Foreskin melanocyte (primary cell): ENCODE measurements at places on chromosomes 3 and 15.

- DNase-seq, result no peak
These were observed 13.3 kb downstream of the HRG start for GRCh38 chr3:186679151-186679550.

DNA sequence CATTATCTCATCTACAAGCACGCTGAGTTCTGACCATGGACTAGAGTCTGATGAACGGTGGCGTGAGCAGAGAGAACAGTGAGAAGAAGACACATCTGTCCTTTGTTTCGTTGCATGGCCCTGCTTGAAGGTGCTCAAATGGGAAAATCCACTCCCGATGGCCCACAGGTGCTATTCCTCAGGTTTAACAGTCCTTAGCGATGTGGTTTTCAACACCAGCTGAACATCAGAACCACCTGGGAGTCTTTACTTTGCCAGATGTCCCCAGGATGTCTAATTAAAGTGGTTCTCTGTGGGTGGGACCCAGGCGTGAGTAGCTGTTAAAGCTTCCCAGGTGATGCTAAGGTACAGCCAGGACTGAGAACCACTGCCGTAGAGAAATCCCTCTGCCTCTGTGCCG, 13.0 kb downstream of the ADAMTS17 start:
- DNase-seq, result no peak

GRCh38 chr3:89025185-89025584, 82.2 kb upstream of the EPHA3 start:
- DNase-seq, result peak; percentile 93

DNA sequence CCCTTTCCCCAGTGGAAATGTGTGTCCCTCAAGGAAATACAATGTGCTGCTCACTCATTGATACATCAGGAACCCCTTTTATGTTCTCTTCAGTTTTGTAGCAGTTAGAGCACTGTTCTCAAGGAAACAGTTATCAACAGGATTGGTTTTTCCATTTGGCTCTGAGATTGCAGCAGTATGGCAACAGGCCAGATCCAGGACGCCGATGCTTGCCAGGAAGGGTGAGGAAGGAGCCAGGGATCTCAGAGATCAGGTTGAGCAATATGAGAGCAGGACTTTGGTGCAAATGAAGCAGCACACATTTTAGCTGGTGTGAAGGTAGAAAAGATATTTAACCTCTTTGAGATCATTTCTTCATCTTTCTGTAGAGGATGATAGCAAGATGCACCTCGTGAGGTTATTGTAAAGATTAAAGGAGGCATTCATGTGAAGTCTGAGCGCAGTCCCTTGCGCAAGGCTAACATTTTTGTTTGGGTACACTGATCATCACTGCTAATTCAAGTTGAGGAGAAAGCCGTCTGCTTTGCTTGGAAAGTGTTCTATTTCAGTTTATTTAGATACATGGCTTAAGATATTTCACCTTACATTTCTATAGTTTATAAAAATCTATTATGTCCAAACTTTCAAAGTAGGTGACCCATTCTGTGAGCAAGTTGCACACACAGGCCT, 68.5 kb downstream of the KCNH8 start:
- no peak for DNase-seq

DNA sequence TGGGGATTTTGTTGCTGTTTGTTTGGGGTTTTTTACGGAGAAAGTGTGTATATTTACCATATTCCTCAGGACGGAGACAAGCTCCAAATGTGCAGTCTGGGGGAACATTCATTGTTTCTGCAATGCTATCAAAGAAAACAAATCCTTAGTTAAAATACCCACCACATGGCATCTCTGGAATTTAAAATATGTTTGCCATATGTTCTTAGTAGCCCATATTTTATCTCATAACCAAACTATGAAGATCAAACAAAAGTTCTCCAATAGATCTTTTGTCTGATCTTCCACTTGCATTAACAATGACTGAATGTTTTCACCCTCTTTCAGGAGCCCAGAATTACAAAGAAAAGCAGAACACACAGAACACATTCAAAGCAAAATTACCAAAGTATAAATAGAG, 35.3 kb downstream of the EFHB start:
- DNase-seq, result peak; percentile 76

- no peak for DNase-seq
These were observed 44.8 kb upstream of the UMPS start for GRCh38 chr3:124685481-124685880.

DNA sequence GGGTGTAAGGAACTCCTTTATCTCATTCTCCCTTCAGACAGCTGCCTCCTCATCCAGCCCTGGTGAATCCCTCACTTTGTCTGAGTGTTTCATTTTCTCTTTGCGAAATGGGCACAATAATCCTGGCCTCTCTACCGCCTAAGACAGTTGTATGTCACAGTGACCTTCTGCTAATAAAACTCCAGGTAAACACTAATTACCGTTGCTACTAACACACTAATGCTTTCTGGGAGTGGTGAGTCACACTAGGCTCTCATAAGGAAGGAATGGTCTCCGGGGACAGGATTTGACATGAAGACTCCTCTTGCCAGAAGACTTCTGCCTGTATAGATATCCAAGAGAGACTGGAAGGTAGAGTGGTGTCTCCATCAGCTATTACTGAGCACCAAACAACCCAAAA, 71.7 kb upstream of the SNRK start:
- DNase-seq, result no peak

GRCh38 chr15:48925714-48926223, 38.0 kb downstream of the SHC4 start:
- DNase-seq, result peak; percentile 73

- DNase-seq, result peak; percentile 83
These were observed at the start of gene DMXL2 for GRCh38 chr15:51622604-51623370. DMXL2 (minus strand) TSS chr15:51622771; CDS start chr15:51622545, 226 bp downstream.

DNA sequence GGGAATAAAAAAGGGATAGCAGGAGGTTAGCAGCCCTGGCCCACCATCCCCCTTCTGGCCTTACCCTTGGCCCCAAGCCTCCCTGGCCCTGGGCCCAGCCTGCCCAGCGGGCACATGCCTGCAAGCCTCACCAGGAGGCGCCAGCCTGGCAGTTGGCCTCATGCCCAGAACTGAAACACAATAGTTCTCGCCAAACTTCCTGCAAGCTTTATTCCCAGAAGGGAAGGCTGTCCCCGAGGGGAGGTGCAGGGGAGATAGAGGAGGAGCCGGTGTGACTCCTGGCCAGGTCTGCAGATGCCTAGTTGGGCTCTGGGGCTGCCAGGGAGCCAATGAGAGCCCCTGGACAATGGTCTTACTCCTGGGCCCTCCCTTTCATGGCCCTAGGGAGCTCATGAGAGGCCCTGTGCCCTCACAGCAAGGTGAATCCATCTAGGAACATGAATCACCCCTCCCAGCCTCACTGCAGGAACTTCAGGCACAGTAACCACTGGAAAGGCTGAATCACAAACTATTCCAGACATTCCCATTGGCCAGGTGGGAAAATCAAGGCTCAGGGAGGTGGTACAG, 4.0 kb downstream of the CCDC33 start:
- peak; percentile 24 for DNase-seq

DNA sequence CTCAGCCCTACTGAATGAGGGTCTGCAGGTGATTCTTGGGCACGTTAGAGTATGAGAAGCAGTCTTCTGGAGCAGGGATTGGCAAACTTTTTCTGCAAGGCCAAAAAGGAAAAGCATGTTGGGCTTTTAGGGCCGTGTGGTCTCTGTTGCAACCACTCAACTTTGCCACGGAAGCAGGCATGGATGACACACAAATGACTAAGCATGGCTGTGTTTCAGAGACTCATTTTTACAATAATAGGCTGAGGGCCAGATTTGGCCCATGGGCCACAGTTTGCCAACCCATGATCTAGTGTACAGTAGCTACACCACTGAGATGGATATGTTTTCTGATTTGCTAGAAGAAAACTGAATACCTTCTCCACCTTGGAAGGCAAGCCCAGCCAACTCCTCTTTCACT, 66.1 kb upstream of the PRICKLE2 start:
- DNase-seq, result peak; percentile 51

DNA sequence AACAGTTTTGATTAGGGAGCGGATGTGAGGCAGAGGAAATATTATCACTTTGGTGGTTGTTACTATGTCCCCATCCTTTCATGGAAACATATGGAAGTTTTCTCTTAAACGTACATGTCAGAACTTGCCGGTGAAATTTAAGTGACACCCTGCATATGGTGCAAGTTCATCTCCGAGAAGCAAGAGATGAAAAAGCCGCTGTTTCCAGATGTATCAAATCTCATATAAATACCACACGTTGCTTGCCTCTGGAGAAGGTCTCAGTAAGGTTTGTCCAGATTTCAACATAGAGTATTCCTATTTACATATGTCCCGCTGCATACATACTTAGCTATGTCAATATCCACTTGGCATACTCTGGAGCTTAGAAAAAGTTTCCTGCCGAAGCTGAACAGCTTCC, 172.2 kb upstream of the ICE2 start:
- DNase-seq, result no peak

DNA sequence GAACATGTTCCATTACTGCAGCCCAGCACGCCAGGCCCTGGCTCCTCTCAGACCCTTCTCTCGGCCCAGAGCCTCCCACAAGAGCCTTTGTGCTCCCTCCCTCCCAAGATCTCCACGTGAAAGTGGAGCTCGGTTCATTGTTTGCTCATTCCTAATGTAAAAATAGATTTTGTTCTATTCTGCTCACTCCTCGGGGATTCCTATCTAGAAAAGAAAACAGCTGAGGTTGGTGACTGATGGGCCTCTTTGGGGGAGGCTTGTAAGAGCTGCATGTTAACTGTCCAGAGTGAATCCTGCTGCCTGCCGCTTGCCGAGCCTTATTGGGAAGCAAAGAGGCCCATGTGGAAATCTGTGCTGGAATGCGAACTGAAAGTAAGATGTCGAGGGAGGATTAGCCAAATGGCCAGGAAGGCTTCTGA, 267.1 kb downstream of the LRTM1 start:
- no peak for DNase-seq

DNA sequence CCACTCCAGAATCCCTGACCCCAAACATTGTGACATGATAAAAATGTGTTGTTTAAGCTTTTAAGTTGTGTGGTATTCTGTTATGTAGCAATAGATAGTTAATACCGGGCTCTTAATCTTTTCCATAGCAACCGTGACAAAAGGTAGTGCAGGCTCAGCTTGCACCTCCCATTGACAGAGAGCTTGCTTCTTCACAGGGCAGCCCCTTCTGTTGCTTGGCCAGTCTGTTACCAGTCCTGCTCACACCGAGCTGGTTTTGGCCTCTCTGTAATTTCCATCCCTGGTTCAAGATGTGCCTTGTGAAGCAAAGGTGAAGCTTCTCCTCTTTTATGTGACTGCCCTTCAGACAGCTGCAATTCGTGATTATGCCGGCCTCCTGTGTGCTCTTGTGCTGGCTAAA, 86.9 kb downstream of the CRYGS start:
- DNase-seq, result no peak

DNA sequence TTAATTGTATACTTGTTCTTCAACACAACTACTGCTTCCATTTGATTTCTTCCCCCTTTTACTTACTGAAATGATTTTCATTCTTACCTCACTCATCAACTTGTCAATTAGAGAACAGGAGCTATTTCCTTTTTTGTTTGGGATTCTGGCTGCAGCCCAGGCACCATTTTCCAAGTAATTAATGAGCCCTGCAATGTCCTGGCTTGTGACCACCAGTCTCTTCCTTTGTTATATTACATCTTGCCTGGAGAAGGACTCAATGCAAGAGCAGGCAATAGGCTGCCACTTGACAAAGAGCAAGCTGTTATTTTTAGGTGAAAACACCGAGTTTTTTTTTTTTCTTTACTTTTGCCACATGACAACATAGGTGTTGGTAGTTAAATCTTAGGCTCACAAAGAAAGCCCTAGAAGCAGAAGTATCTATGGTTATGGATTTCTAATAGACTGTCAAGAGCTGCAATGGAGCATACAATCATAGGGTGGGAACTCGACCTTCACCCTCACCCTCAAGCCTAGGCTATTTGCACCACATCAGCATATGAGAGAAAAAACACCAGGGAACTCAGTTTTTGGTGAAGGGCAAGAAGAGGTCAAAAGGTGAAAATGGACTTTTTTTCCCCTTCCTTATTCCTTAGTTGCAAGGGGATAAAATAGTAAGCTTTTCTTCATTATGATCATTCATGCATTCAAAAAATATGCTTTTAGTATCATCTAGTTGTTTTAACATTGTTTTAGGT, 114.9 kb downstream of the TNIK start:
- DNase-seq, result no peak

GRCh38 chr3:180782195-180782984, 103.1 kb upstream of the CCDC39 start:
- DNase-seq, result no peak

GRCh38 chr3:121698476-121698875, 37.8 kb upstream of the HCLS1 start:
- DNase-seq, result peak; percentile 34

DNA sequence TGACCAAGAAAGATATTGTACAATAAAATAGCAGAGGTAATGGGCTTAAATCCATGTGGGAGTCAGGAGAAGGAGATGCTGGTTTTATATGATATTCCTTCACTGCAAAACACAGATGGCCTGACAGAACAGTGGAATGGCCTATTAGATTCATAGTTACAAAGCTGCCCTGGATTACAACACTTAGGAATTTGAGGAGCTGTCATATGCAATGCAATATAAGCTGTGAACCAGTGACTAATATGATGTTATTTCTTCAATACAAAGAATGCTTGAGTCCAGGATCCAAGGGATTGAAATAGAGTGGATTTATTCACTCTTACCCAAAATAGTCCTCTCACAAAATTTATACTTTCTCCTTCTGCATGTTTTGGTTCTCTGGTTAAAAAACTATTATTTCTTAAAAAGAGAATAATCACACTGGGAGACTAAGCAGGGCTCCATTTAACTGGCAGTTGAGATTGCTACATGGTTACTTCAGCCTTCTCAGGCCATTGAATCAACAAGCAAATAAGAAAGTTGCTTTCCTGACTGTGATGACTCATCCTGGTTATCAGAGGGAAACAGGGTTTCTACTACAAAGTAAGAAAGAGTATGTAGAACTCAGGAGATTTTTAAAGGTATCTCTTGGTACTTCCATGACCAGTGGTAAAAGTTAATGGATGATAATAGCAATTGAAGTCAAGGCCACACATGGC, 79.8 kb upstream of the ZPLD1 start:
- no peak for DNase-seq

DNA sequence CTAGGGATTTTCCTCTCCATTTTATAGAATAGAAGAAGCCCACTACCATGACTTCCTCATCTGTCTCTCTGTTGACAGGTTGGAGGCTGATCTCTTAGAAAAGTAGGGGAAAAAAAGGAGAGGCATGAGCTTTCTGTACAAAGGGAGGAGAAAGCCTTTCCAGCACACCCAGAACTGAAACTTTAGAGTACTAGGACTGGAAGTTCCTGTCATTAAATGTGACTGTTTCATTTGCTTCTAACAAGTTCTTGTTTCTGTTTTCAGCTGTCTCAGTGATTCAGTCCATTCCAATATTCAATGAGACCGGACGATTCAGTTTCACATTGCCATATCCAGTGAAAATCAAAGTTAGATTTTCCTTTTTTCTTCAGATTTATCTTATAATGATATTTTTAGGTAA, 39.0 kb downstream of the INTS14 start:
- no peak for DNase-seq

GRCh38 chr15:64426845-64427465, 33.4 kb upstream of the ZNF609 start:
- peak; percentile 20 for DNase-seq

GRCh38 chr3:188266562-188267274, 112.8 kb downstream of the LPP start:
- DNase-seq, result no peak
